ENCODE measurements at places on chromosomes 3 and 15. TPM values are rescaled to one million over a fixed set of nuclear protein-coding genes. Genes with fewer than 3 reads are reported as not detected.

- DNase-seq: peak; percentile 35
These were observed 73.7 kb downstream of the TM2D3 start for GRCh38 chr15:101578443-101578894.

DNA sequence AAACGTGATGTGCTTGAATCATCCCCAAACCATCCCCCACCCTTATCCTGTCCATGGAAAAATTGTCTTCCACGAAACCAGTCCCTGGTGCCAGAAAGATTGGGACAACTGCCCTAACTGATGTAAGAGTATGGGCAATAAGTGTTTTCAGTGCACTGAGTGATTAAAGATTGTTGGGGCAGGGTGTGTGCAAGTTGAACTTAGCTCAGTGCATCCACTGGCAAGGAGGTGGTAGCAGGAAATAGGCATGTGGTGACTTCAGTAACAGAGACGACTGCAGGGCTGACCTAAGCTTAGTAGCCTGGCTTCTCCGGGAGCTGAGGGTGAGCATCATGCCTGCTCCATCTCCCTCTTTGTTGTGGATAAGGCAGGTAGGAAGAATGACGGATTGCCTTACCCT is 27.5 kb downstream of the PAQR9 start:
- no peak for DNase-seq

Gene AMT
- 1.5 TPM for total RNA-seq

DNA sequence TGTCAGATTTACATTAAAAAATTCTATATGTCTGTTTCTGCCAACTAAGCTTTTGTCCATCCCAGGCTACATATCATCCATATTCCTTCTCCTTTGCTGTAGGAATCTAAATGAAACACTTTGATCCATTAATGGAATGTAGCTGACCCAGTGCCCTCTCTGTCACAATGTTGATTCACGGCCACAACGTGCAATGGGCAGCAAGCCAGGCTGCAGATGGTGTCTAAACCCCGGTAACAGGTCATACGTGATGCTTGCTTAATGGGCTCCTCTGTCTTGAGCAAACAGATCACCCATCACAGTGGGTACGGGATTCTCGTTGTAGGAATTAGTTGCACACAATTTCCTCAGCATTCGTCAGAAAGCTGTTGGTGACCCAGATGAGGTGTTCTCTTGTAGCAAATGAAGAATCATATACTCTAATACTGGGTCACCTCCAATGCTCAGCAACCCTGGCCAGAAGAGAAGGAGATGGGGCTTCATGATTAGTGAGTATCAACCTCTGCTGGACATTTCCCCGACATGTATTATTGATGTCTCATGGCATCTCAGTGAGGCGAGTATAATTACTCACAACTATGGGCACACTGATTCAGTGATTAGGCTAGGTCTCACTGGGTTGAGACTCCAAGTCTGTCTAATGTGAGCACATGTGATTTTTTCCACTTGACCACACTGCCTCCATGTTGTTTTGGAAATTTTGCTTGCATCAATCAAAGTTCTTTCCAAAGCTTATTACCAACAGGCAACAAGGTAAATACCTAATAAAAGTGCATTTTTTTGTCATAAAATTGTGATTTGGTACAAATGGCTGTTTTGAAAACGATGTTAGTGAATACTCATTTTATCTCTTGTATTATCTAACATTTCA is 12.9 kb upstream of the DCBLD2 start:
- DNase-seq: peak; percentile 77

Data from RPMI7951 (cell line).